ENCODE measurements at places on chromosomes 7 and 10. TPM values are rescaled to one million over a fixed set of nuclear protein-coding genes. Genes with fewer than 3 reads are reported as not detected.

DNA sequence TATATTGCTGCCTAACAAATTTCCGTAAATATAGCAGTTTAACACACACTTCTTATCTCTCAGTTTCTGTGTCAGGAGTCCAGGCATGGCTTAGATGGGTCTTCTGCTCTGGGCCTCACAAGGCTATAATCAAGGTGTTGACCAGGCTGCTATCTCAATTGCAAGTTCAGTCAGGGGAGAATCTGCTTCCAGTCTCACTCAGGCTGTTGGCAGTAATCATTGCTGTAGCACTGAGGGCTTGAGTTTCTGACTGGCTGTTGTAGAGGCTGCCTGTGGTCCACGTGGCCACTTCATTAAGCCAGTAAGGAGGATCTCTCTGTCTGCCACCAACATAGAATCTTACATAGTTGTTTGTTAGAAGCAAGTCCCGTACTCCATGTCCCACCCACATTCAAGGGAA lies 138.4 kb downstream of the ST7 start:
- DNase-seq: no peak

The PLEKHS1 gene
- not detected for total RNA-seq

DNA sequence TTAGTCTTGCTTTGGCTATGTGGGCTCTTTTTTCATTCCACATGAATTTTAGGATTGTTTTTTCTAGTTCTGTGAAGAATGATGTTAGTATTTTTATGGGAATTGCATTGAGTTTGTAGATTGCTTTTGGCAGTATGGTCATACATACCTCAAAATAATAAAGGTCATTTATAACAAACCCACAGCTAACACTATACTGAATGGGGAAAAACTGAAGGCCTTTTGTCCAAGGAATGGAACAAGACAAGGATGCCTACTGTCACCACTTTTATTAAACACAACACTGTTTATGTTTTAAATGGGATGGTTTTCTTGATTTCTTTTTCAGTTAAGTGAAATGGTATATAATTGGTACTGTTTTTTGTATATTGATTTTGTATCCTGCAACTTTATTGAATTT lies 84.3 kb downstream of the CCDC7 start:
- no peak for DNase-seq

GRCh38 chr10:88618496-88618895 lies 31.9 kb downstream of the LIPJ start:
- DNase-seq: no peak

DNA sequence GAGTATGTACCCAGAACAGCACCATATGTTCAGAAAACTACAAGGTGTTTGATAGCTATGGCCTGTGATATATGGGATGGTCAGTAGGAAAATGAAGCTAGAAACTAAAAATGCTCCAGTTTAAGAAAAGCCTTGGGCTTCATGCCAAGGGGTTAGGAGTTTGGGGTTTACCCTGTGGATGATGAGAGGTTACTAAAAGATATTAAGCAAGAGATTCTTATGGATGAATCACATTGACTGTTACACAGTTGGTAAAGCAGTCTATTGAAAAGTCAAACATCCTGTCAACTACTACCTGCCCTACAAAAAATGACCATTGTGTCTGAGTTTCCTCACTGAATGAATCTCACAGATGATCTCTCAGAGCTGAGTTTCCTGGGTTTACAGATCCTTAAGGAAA lies 166.2 kb upstream of the INHBA start:
- no peak for DNase-seq

The HKDC1 gene
- 22.7 TPM for total RNA-seq

DNA sequence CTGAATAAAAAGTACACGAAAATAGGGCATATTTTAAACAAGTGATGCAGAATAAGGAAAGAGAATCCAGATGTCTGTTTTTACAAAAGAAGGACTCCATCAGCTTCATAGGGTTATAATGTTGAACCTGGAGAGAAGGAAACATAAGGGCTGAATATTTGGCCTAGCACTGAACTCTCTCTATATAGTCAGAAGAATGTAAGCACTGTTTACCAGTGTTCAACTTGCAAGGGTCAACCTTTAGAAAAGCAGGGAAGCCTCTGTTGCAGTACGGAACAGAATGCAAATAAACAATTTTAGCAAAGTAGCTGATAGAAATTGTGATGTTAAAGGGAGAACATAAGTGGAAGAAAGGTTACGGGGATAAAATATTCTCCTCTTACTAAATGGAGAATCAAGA lies 16.2 kb downstream of the CDK6 start:
- no peak for DNase-seq

All from A172 (cell line).